Panc1 (cell line): ENCODE measurements at places on chromosomes 7 and 10. TPM values are rescaled to one million over a fixed set of nuclear protein-coding genes. Genes with fewer than 3 reads are reported as not detected.

The LRMDA gene
- 1.2 TPM for total RNA-seq

The HKDC1 gene
- total RNA-seq: 1.1 TPM

The NEURL1 gene
- total RNA-seq: 0.10 TPM

The ZSCAN25 gene
- 14.8 TPM for total RNA-seq

The SPDYE6 gene
- not detected for total RNA-seq

The ARID5B gene
- total RNA-seq: 22.7 TPM

The SPAM1 gene
- total RNA-seq: not detected

The LRRN3 gene
- total RNA-seq: 0.15 TPM

The ITIH5 gene
- not detected for total RNA-seq

- H3K4me1 ChIP-seq: no peaks in the 10 kb centered on the region
- H3K27ac ChIP-seq: no peak overlapping the region
- DNase-seq: no peak
Observed at GRCh38 chr7:129740574-129741410, 129.3 kb downstream of the NRF1 start.

DNA sequence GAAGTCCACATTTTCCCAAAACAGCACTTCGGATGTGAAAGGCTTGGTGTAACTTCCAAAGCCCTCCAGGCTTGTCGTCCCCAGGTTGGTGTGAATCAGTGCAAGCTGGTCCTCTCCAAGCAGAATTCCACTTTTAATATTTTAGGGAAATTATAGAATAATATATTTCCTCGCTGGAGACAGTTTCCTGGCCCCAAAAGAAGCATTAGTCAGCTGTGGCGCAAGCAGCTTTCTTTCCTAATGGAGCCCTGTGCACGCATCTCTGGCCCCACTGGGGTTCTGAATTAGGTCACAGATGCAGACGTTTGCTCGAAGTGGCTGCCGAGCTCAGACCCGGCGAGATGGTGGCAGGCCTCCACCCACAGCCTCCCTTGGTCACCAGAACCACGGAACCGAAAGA, 33.3 kb upstream of the MNX1 start:
- H3K4me3 ChIP-seq: no peak overlapping the region
- no peak for DNase-seq
- H3K27ac ChIP-seq: no peak overlapping the region
- H3K4me1 ChIP-seq: peaks cover 3% of the 10 kb centered on the region

GRCh38 chr7:138880881-138881578, 83.0 kb upstream of the ATP6V0A4 start:
- no peak overlapping the region for H3K27ac ChIP-seq
- DNase-seq: no peak
- no peaks in the 10 kb centered on the region; the same call in 1 of the 2 replicates for H3K4me1 ChIP-seq
- H3K4me3 ChIP-seq: no peak overlapping the region
- H3K27me3 ChIP-seq: no peaks in the 10 kb centered on the region

- H3K36me3 ChIP-seq: peaks cover 13% of the 10 kb centered on the region
- no peaks in the 10 kb centered on the region for H3K27me3 ChIP-seq
- no peak for DNase-seq
- H3K27ac ChIP-seq: no peak overlapping the region
- no peak overlapping the region for H3K4me3 ChIP-seq
- peaks cover 9% of the 10 kb centered on the region for H3K4me1 ChIP-seq
Observed at GRCh38 chr7:123552641-123553040, 5.0 kb downstream of the NDUFA5 start.

- H3K4me1 ChIP-seq: no peaks in the 10 kb centered on the region
- H3K27ac ChIP-seq: no peak overlapping the region
- H3K27me3 ChIP-seq: no peaks in the 10 kb centered on the region
- no peak overlapping the region for H3K4me3 ChIP-seq
Observed at GRCh38 chr7:51593628-51594027, 277.0 kb upstream of the COBL start.

GRCh38 chr10:36725581-36726520, 399.5 kb upstream of the ANKRD30A start:
- peak; percentile 54 for DNase-seq
- no peaks in the 10 kb centered on the region for H3K27me3 ChIP-seq
- H3K27ac ChIP-seq: peak overlapping the region; percentile 51; the same call in 1 of the 2 replicates
- no peak overlapping the region; the same call in 1 of the 2 replicates for H3K4me3 ChIP-seq

GRCh38 chr10:131803860-131804425, 96.9 kb upstream of the PPP2R2D start:
- no peak overlapping the region for H3K4me3 ChIP-seq
- H3K27ac ChIP-seq: no peak overlapping the region
- H3K27me3 ChIP-seq: no peaks in the 10 kb centered on the region
- no peak for DNase-seq

- H3K27ac ChIP-seq: no peak overlapping the region
- no peak overlapping the region for H3K4me3 ChIP-seq
- H3K27me3 ChIP-seq: no peaks in the 10 kb centered on the region
- no peak for DNase-seq
Observed at GRCh38 chr10:6052247-6053221, 9.6 kb downstream of the IL2RA start.

DNA sequence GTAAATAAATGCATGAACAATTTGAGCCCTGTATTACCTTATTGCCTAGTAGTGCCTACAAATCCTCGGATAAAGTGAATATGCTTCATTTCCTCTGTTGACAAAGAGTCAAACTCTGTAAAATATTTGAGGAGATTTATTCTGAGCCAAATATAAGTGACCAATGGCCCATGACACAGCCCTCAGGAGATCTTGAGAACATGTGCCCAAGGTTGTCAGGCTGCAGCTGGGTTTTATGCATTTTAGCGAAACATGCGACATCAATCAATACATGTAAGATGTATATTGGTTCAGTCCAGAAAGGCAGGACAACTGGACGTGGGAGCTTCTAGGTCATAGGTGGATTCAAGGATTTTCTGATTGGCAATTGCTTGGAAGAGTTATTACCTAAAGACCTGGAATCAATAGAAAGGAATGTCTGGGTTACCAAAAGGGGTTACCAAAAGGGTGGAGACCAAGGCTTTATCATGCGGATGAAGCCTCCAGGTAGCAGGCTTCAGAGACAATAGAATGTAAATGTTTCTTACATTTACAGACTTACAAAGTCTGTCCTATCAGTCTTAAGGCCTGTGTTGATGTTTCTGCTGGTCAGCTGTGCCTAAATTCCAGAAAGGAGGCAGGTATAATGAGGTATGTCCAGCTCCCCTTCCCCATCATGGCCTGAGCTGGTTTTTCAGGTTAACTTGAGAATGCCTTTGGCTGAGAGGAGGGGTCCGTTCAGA, 220.1 kb upstream of the FZD1 start:
- H3K36me3 ChIP-seq: no peaks in the 10 kb centered on the region
- H3K27me3 ChIP-seq: peaks cover 2% of the 10 kb centered on the region; the same call in 1 of the 2 replicates
- no peaks in the 10 kb centered on the region for H3K4me1 ChIP-seq
- DNase-seq: no peak
- H3K4me3 ChIP-seq: no peak overlapping the region

- H3K4me3 ChIP-seq: no peak overlapping the region
- DNase-seq: no peak
- no peaks in the 10 kb centered on the region for H3K27me3 ChIP-seq
- no peaks in the 10 kb centered on the region for H3K36me3 ChIP-seq
- peaks cover 14% of the 10 kb centered on the region for H3K4me1 ChIP-seq
Observed at GRCh38 chr7:7976677-7977076, 8.1 kb downstream of the GLCCI1 start.

- no peak for DNase-seq
- no peaks in the 10 kb centered on the region for H3K4me1 ChIP-seq
- H3K27me3 ChIP-seq: no peaks in the 10 kb centered on the region
- H3K36me3 ChIP-seq: no peaks in the 10 kb centered on the region
Observed at GRCh38 chr7:66050337-66050957, 25.2 kb upstream of the ASL start.

DNA sequence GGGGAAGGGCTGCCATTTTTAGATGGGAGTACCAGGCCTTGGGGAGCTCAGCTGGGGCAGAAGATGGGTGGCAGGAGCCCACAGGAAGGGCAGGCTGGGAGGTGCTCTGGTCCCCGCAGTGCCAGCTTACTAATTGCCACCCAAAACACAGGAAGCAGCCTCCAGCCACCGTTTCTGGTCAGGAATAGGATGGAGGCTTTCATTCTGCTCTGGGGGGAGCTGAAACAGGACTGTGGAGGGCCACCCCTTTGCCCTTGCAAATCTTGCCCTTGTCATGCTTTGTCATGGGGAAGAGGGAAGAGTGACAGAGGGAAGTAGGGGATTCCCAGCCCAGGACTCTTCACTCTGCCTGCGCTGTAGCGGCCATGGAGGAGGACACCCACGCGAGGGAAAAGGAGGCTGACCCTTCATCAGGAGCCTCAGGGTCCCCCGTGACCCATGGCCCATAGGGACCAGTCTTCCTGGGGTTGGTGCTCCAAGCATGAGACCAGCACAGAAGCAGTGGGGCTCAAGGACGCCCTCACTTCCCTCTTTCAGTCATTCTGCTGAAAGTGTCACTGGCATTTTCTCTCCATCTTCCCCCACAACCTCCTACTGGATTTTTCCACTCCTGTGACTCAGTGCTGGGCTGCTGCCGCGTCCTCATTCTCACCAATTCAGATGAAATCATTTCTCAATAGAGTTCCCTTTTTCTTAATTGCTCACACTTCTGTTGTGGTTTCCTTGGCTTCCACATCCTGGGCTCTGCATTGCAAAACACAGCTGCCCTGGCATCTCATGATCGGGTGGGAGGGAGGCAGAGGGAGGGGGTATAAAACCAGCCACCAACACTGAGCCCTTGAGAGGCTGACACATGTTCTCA, 61.9 kb downstream of the MKI67 start:
- no peak for DNase-seq
- no peak overlapping the region for H3K27ac ChIP-seq
- peaks cover under 1% of the 10 kb centered on the region; the same call in 1 of the 2 replicates for H3K4me1 ChIP-seq
- no peaks in the 10 kb centered on the region for H3K36me3 ChIP-seq
- no peaks in the 10 kb centered on the region; the same call in 1 of the 2 replicates for H3K27me3 ChIP-seq

DNA sequence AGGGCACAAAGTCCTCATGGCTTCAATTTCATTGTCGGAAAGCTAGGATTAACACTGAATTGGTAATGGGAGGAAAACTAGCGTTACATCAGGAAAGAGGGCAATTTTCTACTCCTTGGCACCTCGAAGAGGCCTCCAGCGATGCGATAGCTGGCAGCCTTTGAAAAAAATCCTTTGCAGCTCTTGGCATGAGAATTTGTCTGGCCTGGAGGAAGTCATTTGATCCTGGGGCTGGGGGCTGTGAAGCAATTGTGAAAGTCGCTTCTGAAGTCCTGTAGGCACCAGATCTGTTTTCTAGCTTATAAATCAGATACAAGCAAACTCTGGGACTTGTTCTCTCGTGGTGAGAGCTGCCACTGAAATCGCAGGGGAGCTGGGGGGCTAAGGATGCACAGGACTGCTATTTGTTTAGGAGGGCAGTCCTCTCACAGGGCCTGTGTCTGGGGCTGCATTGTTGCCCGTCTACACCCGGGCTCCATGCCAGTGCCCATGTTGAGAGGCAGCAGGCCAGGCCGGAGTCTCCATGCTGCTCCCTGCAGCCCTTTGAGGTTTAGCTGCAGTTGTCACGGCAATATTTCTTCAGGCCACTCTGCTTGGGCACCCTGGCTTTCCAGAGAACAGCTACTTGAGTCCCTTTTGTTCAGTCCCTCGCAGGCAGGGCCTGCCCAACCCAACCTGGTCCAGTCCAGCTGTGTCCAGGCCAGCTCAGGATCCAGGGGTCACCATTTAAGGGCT, 206.8 kb upstream of the LYZL1 start:
- no peak overlapping the region for H3K4me3 ChIP-seq
- no peak for DNase-seq
- no peaks in the 10 kb centered on the region for H3K4me1 ChIP-seq

- H3K27me3 ChIP-seq: no peaks in the 10 kb centered on the region
- no peak for DNase-seq
- peak overlapping the region; percentile 44; the same call in 1 of the 2 replicates for H3K27ac ChIP-seq
- peaks cover 54% of the 10 kb centered on the region for H3K4me1 ChIP-seq
- no peak overlapping the region for H3K4me3 ChIP-seq
Observed at GRCh38 chr10:104308439-104308903, 29.8 kb downstream of the ITPRIP start.

GRCh38 chr10:50577681-50578350, 45.9 kb downstream of the SGMS1 start:
- peaks cover 15% of the 10 kb centered on the region for H3K4me1 ChIP-seq
- H3K36me3 ChIP-seq: no peaks in the 10 kb centered on the region
- H3K27me3 ChIP-seq: no peaks in the 10 kb centered on the region
- H3K4me3 ChIP-seq: no peak overlapping the region
- no peak for DNase-seq

GRCh38 chr10:29698773-29699490, 64.2 kb upstream of the SVIL start:
- peaks cover 25% of the 10 kb centered on the region for H3K4me1 ChIP-seq
- no peak overlapping the region for H3K4me3 ChIP-seq
- no peak for DNase-seq
- no peak overlapping the region for H3K27ac ChIP-seq
- H3K27me3 ChIP-seq: no peaks in the 10 kb centered on the region

DNA sequence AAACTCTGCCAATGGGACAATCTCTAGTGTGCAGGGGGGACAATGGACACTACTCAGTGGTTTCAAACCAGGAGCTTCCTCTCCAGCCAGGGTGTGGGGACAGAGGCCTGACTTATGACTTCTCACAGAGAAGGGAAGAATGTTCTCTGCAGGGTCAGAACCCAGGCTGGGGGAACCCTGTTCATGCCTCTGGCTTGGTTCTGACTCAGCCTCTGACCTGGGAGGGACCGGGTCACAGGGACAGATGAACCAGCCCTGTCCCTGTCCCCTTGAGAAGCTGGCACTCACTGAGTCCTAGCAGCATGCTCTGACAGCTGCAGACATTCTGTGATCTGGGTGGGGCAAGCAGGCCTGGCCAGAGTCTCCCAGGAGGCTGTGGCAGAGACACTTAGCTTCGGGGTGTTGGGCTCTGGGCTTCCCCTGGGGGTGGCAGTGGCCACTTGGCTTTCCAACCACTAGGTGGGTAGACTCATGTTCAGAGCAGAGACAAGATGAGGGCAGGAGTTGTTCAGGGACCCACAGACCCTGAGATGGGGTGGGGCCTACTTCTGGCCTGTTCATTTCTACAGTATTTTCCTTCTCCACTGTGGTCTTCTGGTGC, 13.6 kb downstream of the TSPAN15 start:
- peak overlapping the region; percentile 68 for H3K27ac ChIP-seq
- DNase-seq: no peak
- peaks cover 92% of the 10 kb centered on the region for H3K4me1 ChIP-seq
- no peak overlapping the region for H3K4me3 ChIP-seq
- H3K27me3 ChIP-seq: no peaks in the 10 kb centered on the region

- H3K36me3 ChIP-seq: peaks cover 2% of the 10 kb centered on the region; the same call in 1 of the 2 replicates
- no peaks in the 10 kb centered on the region for H3K4me1 ChIP-seq
- no peaks in the 10 kb centered on the region for H3K27me3 ChIP-seq
- no peak overlapping the region for H3K4me3 ChIP-seq
- no peak for DNase-seq
Observed at GRCh38 chr10:62395892-62396291, 21.7 kb downstream of the ZNF365 start.

- DNase-seq: no peak
- H3K27ac ChIP-seq: no peak overlapping the region; the same call in 1 of the 2 replicates
- no peak overlapping the region for H3K4me3 ChIP-seq
- no peaks in the 10 kb centered on the region for H3K36me3 ChIP-seq
- H3K27me3 ChIP-seq: no peaks in the 10 kb centered on the region
Observed at GRCh38 chr10:3714967-3715366, 70.0 kb downstream of the KLF6 start.

GRCh38 chr7:73907554-73908122, 46.7 kb downstream of the TMEM270 start:
- H3K36me3 ChIP-seq: no peaks in the 10 kb centered on the region
- no peak overlapping the region for H3K27ac ChIP-seq
- no peaks in the 10 kb centered on the region for H3K27me3 ChIP-seq
- DNase-seq: no peak
